Activated CD8-positive, alpha-beta memory T cell treated with anti-CD3 and anti-CD28 coated beads for 1 hour (primary cell): ENCODE measurements at places on chromosomes 12 and 14.

GRCh38 chr12:70785896-70786295 lies 134.6 kb downstream of the PTPRR start:
- no peak for DNase-seq

- no peak for DNase-seq
Observed at GRCh38 chr12:121283388-121283787, 13.1 kb downstream of the CAMKK2 start.

DNA sequence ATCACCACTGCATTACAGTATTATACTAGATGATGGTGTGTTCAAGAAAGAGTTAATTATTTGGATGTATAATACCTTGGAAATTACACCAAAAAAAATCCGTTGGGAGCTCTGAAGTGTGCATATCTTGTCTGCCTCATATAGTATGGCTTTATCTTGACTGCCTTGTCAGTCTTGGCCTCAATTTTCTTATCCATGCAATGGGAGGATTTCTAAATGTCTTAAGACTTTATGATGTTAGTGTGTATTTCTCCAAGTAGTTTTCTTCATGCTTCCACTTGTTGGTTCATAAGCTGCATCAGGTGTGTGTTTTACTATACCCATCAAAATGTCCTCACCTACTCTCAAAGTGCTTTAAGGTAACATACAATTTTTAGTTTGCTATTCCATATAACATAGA lies 84.6 kb downstream of the FGD4 start:
- no peak for DNase-seq

- no peak for DNase-seq
Observed at GRCh38 chr14:89641495-89642175, 224.6 kb upstream of the FOXN3 start.

DNA sequence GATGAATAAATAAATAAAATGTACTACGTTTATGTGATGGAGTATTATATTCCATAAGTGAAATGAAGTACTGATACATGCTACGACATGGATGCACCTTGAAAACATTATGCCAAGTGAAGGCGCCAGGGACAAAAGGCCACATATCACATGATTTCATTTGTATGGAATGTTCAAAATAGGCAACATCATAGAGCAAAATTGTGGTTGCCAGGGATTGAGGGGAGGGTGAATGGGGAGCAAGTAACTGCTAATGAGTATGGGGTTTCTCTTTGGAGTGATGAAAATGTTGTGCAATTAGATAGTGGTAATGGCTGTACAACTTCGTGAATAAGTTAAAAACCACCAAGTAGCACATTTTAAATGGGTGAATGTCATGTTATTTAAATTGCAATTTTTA lies 132.8 kb downstream of the SLC38A4 start:
- no peak for DNase-seq

- DNase-seq: no peak
Observed at GRCh38 chr14:53842938-53843337, 113.7 kb downstream of the BMP4 start.

DNA sequence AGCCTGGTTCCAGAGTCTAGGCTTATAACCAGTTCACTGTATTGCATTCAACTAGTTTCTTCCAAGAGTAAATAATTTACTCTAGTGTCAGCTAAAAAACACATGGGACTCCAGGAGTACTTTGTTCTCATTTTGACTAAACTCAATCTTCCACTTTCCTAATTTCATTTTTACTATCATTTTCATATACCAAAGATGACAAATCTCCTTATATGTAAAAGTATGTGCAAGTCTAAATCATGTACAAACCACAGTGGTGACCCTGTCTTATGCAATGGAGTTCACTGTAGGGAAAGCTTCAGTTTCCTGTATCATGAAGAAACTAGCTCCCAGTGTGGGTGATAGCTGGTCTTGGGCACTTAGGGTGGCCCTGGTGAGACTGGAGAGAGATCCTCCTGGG lies 151.6 kb downstream of the HELB start:
- DNase-seq: no peak

DNA sequence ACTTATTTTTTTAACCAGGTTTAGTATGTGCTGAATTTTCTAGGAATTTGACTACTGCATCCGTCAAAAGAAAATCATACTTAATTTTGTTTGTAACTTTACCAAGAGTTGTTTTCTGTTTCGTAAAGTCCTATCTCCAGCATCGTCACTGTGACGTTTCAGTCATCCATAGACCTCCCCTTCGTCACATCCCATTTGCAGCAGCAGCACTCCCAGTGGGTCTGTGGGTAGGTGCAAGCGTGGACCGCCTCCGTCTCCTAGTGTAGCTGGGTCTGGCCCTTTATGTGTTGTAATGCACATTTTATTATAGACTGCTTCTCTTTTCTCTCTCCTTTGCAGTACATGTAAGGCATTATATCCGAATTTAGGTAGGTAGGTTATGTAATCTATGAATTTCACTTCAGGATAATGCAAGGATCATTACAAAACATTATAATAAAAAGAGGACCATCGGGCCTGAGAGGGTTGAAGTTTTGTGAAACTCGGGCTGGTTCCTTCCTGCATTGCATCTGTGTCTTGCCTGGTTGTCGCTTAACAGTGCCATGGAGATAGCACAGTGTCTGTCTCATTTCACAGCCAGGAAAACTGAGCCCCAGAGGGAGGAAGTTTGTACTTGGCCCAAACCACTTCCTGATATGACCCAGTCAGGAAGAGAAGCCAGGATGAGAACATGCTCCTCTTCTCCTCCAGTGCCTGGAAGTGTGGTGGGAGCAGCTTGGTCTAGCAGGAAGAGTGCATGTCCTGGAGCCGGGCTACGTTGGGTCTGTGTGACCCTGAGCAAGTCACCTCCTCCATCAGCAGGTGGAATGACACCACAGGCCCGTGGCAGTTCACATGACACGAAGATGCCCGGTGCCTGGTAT lies 41.3 kb downstream of the EVL start:
- DNase-seq: no peak

GRCh38 chr14:51357250-51357649 lies 117.2 kb downstream of the TMX1 start:
- no peak for DNase-seq

DNA sequence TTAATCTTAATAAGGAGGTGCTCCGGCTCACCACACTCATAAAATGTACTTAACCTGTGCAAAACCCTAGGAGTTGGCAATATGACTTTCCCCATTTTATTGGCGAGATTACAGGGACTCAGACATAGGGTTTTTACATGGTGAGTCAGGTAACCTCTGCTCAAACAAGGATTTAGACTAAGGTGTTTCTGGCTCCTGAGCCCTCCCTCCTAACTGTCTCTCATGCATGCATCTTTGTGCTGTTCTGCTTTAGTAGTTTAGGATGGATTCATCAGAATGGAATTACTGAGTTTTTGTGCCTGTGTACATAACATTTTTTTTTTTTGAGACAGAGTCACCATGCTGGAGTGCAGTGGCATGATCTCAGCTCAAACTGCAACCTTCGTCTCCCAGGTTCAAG lies 993.3 kb upstream of the TMEM132C start:
- no peak for DNase-seq

DNA sequence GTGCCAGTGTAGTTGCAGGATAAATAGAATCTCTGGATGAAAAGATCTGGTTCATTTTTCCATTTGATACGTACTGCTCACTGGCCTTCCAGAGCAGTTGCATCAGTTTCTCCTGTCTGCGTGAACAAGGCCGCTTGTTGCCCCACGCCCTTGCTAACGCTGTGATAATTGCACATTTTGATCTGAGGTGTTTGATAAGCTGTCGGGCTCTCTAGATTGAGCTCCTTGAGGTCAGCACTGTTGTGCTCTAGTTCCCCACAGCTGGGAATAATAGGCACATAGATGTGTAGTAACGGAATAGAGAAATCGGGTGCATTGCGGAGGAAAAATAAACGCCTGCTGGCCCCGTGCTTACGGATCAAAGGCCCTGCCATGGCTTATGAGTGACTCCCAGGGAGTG lies 42.8 kb upstream of the TRAF3 start:
- DNase-seq: no peak

GRCh38 chr12:130335517-130336392 lies 1.9 kb upstream of the PIWIL1 start:
- DNase-seq: no peak

DNA sequence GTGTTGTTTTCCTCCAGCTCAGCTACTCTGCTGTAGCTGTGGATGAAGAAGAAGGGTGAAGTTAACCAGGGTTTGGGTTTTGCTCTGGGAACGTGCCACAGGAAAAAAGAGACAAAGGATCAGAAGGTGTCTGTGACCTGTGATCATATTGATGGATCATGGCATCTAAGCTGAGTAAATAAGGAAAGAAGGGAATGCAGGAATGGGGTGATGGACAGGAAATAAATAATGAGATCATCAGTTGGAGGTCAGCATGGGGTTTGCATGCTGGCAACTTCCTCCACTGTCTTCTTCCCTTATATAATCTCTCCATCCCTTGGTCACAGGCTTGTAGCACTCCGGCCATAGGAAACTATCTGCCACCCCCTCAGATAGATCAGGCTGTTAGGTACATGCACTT lies 430.3 kb upstream of the PDE3A start:
- DNase-seq: no peak
